GM18507 (cell line): ENCODE measurements at places on chromosomes 5 and 9.

GRCh38 chr5:64766941-64767340 lies 1.6 kb downstream of the SREK1IP1 start:
- DNase-seq, result no peak

DNA sequence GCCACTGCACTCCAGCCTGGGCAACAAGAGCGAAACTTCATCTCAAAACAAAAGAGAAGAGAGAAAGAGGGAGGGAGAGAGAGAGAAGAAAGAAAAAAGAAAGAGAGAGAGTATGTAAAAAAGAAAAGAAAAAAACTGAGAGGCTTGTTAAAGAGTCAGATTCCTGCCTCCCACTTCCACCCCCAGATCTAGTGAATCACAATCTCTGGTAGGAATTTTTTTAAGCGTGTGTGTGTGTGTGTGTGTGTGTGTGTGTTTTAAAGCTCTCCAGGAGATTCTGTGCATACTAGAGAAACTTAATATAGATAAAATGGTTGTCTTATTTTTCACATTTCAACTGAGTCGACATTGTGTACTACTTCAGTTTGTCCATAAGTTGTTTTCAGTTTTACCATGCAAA lies 32.0 kb downstream of the SAR1B start:
- no peak for DNase-seq

GRCh38 chr5:152838241-152838786 lies 433.2 kb upstream of the NMUR2 start:
- no peak for DNase-seq

DNA sequence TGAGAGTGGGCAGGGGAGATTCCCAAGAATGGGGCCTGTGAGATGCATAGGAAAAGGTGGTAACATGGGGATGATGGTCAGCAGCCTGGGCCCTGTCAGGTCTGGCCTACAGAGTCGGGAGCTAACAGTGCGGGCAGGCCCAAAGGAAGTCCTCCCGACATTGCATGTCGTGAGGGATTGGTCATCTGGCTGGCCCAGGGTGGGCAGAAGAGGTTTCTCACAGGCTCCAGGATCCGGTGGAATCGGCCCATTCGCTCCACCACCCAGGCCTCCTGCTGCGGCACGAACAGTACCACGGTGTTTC lies 514 bp downstream of the STOML2 start:
- no peak for DNase-seq

DNA sequence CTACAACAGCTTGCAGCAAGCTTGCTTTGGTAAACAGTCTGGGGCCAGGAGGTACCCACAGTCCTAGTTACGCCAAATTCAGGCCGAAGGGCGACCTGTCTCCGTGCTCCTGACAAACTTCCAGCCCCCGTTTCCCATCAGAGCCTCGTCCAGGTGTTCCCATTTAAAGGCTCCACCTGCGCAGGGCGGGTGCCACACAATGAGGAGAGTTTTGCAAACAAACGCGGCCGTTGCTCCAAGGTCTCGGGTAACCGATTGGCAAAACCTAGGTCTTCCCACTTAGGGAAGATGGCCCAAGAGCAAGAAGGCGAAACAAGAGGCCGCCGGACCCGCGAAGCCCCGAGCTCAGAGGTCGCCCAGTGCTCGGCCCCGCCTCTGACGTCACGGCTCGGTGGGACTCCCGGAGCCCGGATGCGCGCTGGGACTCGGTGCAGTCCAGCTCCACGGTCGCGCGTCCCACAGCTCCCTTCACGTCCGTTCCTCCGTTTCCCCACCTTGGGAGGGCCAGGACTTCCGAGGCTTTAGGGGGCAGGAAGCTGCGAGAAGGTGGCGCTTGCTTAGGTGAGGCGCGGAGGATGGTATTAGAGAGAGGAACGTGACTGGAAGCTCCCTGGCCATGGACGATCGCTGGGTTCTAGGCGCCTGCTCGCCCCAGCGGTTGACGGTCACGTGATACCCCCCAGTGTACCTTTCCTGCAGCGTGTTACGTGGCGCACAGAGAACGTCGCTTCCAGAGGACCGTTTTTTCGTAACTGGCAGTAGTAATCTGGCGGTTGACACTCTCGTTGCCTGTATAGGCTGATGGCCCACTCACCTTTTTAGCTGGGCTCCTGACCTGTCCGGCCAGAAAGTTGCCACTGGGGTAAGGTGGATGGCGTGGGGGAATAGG lies 41.8 kb upstream of the KDM4C start:
- peak; percentile 54 for DNase-seq

DNA sequence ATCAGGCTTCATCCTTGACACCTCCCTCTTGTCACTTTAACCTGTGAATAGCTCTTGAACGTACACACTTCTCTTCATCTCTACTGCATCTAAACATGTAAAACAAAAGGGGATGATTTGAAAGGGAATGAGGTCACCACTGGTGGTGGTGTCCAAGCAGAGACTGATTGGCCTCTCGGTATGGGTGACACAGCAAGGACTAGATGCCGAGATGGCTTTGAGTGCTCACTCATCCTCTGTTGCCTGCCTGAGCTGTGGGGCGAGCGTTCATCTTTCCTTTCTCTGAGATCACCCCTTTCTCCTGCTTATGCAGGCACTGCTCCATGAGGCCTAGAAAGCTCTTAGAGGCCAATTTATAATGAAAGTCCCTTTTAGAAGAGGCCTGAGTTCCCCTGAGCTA lies 51.9 kb downstream of the SEC61B start:
- DNase-seq, result no peak

GRCh38 chr9:130989891-130990290 lies 19.1 kb upstream of the LAMC3 start:
- DNase-seq, result no peak

- DNase-seq, result no peak
Observed at GRCh38 chr9:89550346-89550927, 52.5 kb upstream of the SEMA4D start.

DNA sequence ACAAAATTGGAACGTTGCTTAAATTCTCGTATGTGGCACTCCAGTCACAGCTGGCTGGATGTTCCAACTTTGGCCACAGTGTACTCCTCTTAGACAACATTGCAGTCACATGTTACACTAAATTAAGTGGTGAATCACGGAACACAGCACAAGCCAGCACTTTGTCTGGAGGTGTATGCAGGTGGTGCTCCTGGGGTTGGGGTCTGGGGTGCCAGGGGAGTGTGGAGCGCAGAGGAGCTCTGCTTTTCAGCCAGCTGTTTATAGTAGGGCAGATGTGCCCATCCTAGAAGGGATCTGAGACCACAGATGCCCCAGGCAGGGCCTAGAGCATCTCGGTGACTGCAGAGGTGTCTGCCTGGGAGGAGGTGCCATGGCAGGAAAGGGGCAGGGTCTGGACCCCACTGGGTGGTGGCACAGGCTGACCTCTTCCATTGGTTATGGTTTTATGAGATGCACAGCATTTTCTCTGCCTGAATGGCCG lies 82.6 kb downstream of the WNK2 start:
- no peak for DNase-seq

- no peak for DNase-seq
Observed at GRCh38 chr9:27495480-27496134, 28.5 kb upstream of the IFNK start.
